ENCODE measurements at places on chromosomes 16 and 17.

DNA sequence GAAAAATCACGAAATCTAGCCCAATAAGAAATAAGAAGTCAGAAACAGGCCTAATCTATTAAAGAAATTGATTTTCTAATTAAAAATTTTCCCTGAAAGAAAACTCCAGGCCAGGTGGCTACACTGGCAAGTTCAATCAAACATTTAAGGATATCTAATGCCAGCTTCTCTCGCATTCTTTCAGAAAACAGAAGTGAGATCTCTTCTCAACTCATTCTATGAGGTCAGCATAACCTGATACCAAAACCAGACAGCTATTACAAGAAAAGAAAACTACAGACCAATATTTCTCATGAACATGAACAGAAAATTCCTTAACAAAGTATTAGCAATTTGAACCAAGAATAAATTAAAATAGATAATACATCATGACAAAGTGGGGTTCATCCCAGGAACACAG, 52.4 kb downstream of the AXIN2 start:
- DNase-seq = no peak

DNA sequence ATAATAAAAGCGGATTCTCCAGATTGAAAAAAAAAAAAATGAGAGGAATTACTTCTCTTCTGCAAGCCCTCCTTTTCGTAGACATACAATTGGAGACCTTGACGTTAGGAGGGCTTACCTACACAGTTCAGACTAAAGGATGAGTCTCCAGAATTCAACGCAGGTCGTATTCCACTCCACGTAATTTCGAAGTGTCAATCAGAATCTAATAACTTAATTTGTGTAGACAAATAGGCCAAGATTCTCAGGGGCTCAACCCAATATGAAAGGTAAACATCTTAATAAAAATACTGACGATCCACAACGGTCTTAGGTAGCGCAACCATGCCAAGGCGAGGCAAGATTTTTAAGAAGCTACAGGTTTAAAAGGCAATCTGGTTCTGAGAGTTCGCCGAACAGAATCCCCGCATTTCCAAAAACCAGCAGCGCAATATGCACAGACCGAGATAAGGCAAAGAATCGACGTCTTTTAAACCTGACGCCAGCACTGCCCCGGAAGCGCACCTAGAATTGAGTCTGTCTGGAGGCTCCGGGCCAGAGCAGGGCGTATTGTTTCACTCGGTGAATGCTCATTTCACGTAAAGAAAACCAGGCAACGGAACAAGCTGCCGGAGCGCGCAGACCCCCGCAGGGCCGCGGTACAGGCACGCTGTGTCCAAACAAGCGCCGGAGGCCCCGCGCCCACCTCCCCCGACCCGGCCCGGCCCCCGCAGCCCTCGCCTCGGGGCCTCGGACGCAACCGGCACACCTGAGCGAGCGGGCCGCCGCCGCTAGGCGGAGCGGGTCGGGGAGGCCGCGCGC, 623 bp downstream of the MBTPS1 start:
- peak; percentile 24 for DNase-seq

DNA sequence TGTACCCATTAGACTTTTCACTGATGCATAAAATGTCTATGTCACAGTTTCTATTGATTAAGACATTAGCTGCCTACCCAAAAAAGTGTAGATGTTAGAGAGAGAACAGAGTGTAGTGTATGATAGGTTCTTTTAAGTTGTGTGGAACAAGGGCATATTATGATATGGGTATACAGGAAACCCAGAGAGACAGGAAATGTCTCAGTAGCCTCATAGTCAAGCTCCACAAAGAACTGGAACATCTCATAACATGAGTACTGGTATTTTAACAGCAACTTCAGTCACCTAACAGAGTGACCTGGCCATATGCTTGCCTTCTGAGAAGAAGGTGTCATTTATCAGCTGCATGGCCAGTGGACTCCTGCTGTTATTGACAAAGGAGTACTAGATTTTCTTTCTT, 128.1 kb downstream of the RGS9 start:
- DNase-seq = no peak

GRCh38 chr17:34852614-34853013, 108.6 kb downstream of the CCT6B start:
- no peak for DNase-seq

GRCh38 chr17:80671825-80672110, 127.1 kb downstream of the RPTOR start:
- no peak for DNase-seq

Data from stimulated activated CD8-positive, alpha-beta memory T cell treated with anti-CD3 and anti-CD28 coated beads, Interleukin-7, amount 100 ng/mL, for 48 hours (primary cell).